ENCODE measurements at places on chromosomes 7 and 10.
A peak's percentile ranks its signal among the peaks of the same experiment; 100 is the strongest.

GRCh38 chr7:123649964-123650363 lies 5.7 kb upstream of the LMOD2 start:
- no peak for DNase-seq

- DNase-seq: no peak
Measured at GRCh38 chr7:30977896-30978564, 14.3 kb downstream of the GHRHR start.

DNA sequence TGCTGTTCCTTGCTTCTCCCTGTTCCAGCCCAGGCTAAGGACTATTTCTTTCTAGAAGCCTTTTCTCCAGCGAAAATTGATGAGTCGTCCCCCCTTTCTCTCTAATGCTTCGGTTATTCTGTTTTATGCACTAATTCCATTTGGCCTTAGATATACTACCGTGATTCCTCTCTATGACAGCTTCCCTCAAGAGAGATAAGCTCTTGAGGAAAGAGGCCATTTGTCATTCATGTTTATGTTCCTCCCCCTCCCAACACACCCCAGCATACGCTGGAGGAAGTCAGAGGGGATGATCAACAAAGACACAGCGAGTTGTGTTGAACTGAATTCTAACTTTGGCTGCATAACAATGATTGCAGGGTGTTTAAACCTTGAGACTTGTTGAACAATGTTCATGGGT lies 198.8 kb downstream of the BMPER start:
- no peak for DNase-seq

DNA sequence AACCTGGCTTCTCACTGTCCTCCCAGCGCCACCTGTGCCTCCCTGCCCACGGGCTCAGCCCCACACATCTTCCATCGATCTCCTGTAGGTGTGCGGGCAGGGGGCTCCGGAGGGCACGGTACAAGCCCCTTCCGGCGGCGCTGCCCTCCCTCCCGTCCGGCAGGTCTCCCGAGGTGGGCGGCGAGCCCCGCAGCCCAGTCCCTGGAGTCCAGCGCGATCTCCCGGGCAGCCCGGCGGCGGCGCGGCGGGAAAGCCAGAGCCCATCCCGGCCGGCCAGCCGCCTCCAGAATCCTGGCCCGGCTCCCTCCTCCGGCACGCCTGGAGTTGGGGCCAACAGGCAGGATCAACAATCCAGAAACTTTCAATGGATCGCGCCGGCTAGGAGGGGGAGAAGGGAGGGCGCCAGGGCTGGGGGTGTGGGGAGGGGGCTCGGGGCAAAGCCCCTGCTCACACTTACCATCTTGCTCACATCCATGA lies 100.1 kb downstream of the HIP1 start:
- DNase-seq: peak; percentile 21

DNA sequence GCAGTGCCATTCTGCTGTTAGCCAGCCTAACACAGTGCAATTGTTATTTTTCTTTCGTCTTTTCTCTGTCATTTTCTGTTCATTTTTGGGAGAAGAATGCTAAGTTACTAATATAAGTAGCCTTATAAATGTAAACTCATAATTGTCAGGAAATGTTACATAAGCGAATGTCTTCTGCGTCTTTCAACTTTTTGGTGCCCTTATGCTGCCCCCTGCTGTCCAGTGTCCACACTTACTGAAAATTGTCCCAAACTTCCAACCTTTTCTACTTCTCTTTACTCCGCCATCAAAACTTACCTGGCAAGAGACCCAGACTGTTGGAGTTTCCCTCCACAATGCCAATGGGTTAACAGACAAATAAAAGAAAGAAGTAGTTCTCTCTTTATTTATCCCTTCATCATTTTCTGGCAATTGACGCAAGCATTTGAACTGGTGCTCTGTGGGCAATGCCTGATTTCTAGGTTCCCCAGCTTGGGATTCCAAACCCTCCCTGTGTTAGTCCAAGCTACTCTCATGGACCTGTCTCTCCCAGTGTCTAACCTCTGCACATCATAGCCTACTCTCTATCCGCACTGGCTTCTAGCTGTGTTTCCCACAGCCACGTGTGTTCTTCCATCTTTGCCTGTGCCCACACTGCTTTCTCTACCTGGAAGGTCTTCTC lies 21.0 kb upstream of the EPC1 start:
- DNase-seq: no peak

- no peak for DNase-seq
Measured at GRCh38 chr7:143042159-143042789, 9.9 kb upstream of the OR6V1 start.

DNA sequence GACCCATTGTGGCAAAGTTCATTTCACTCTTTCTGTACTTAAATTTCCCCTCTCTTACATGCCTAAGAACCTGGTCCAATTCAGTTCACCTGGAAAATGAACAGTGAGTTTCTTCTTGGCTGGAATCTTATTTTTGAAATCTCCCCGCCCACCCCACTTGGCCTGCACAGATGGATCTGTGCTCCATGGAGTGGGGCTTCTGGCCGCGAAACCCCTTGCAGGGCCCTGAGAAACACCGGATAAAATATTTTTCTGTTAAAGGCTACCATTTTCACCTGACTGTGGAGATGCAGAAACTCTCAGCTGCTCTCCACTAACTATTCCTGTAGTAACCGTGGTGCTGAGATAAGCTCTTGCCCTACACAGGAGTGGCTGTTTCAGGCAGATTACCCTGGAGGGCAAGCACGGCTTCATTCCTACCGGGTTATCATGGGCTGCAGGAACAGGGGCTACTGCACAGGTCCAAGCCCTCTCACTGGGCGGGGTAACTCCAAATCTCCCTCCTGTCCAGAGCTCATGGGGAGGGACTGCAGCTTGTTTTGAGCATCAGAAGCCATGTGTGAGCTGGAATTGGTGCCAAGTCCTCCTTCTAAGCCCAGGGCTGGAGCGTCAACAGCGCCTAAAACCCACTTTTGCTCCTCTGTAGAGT lies 118.9 kb downstream of the PRPF18 start:
- no peak for DNase-seq

DNA sequence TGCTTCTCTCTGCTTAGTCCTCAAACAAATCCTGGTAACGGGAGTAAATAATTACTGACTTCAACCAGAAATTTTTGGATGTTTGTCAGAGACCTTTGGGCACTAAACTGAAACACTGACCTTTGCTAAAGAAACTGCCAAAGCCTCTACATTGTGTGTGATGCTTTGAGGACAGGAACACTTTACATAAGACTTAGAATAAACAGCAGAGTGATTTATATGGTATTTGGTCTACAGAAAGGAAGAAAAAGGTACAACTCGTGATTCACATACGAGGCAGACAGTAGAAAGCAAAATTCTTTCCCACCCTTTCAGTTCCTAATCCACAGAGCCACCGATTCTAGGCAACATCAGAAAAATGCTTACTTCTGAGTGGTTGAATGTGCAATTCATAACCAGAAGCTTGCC lies 59.8 kb downstream of the SLC16A12 start:
- DNase-seq: no peak

DNA sequence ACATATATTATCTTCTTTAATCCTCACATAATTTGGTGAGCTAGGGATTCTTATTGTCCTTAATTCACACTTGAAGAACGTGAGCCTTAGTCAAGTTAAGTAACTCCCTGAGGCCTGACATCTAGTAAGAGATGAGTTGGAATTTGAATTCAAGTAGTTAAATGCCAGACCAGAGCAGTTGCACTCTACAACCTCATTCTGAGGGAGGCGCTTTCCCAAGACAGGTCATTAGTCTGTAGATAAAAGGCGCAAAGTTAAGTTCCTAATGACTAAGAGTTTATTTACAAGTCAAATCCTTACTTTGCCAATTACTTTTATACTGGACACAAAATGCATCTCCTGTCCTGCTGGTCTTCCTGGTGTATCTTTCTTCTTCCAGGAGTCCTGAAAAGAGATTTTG lies 3.6 kb upstream of the EXOC6 start:
- no peak for DNase-seq

- no peak for DNase-seq
Measured at GRCh38 chr10:131062621-131063260, 248.8 kb downstream of the TCERG1L start.

All from DMS79 treated with DMSO at 0.1 percent for 48 hours (cell line).